ENCODE measurements at places on chromosomes 2 and 18.

GRCh38 chr18:59813942-59814341 lies 85.9 kb upstream of the PMAIP1 start:
- no peak for DNase-seq

DNA sequence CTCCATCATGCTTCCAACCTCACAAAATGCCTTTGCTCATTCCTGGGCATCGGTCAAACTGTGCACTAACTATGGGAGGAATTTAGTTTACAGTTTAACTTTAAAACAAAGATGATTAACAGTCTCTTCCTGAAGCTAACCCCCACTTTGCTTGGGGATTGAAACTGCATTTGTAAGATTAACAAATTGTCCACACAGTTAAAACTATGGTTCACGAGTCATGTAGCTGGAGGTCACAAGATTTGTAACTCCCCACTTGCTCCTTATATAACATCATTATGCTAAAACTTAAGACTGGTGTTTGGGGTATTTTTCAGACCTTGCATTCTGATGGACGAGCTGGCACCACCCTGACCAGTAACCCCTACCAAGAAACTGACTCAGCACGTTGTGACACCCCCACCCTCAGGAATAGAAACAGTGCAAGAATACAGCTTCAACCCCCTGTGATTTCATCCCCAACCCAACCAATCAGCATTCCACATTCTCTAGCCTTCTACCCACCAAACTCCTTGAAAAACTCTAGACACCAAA lies 252.3 kb downstream of the MBD5 start:
- DNase-seq, result no peak

GRCh38 chr2:178237488-178238153 lies 43.3 kb downstream of the OSBPL6 start:
- no peak for DNase-seq

- DNase-seq, result no peak
Measured at GRCh38 chr18:8882632-8883408, 177.5 kb downstream of the MTCL1 start.

GRCh38 chr2:227186751-227187150 lies 22.3 kb downstream of the COL4A3 start:
- no peak for DNase-seq

GRCh38 chr2:34011684-34012083 lies 412.6 kb upstream of the FAM98A start:
- no peak for DNase-seq

GRCh38 chr2:21891191-21891590 lies 767.4 kb downstream of the TDRD15 start:
- no peak for DNase-seq

DNA sequence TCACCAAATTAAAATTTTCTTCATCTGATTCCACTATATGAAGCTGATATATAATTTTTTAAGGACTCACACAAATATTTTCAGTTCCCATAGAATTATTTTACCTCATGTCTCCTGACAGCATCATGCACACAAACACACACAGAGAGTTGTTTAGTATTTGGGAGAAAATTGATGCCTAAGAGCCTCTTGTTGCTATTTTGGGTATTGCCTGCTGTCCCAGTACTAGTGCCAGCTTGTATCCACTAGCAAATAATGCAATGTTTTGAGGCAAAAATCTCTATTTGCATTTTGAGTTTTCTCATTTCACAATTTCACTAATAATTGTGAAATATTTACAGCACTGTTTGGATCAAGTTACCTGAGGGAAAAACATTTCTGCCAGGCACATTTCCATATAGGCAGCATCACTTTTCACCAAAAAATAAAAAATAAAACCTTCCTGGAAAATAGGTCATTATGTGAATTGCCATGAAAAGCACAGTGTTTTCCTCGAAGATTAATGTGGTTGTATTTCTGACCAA lies 328.2 kb downstream of the KCNJ3 start:
- no peak for DNase-seq

DNA sequence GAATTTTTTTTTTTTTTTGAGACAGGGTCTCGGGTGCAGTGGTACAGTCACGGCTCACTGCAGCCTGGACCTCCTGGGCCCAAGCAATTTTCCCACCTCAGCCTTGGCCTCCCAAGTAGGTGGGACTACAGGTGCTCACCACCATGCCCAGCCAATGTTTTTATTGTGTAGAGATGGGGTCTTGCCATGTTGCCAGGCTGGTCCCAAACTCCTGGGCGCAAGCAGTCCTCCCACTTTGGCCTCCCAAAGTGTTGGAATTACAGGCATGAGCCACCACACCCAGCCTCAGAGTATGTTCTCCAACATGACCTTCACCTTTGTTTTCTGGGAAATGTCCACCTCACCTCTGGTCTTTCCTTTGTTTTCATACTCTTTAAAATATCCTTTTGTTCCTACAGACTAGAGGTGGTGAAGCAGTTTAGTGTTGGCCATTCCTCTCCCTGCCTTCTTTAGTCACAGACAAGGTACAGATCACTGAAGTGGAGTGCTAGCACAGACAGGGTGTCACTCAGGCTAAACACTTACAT lies 19.5 kb upstream of the MOCOS start:
- DNase-seq, result no peak

- DNase-seq, result no peak
Measured at GRCh38 chr2:8193686-8194615, 487.9 kb upstream of the ID2 start.

DNA sequence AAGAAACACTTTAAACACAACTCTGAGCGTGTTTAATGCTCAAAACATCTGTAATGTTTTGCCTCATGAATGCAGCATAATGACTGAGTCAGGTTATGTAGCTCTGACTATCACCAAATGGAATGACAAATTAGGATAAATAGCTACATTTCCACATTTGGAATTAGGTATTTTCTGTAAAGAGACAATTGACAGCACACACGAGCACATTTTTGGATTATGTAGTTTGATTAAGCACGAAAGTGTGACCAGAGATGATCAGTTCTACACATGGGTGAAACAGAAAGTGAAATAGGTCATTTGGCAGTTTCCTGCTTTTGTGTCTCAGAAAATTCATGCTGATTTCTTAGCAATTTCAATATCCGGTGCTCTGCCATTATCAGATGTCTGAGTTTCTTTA lies 29.0 kb downstream of the LPIN1 start:
- DNase-seq, result no peak

DNA sequence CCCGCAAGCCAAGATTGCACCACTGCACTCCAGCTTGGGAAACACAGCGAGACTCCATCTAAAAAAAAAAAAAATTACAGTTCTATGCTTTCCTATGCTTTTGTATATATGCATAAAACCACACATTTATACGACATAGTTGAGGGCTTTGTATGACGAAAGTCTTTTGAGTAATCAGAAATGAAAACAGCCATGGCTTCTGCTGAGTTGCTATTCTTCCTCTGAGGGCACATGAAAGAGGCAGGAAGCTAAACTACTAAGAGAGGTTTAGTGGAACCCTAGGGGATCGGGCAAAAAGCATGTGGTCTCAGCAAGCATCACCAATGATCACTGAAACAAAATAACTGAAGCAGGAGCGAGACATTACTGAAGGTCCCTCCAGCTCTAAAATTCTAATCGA lies 99.6 kb downstream of the ZAP70 start:
- no peak for DNase-seq

GRCh38 chr2:34738691-34739090 lies 1139.6 kb upstream of the FAM98A start:
- no peak for DNase-seq

DNA sequence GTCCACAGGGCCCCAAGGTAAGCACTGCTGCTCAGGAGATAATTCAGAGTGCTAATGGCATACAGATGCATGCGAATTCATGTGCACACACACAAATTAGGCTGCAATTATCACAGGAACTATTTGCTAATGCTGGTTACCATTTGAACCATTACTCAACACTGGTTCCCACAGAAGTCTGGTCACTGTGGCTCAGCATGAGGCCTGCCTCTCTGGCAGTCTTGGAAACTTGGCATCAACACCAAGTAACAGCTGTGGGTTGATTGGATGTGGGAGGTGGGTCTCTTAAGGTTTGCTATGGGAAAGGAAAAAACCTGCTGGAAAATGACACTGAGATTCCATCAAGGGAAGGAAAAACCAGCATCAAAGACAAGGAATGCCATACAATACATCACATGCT lies 105.0 kb downstream of the CELF4 start:
- DNase-seq, result no peak

DNA sequence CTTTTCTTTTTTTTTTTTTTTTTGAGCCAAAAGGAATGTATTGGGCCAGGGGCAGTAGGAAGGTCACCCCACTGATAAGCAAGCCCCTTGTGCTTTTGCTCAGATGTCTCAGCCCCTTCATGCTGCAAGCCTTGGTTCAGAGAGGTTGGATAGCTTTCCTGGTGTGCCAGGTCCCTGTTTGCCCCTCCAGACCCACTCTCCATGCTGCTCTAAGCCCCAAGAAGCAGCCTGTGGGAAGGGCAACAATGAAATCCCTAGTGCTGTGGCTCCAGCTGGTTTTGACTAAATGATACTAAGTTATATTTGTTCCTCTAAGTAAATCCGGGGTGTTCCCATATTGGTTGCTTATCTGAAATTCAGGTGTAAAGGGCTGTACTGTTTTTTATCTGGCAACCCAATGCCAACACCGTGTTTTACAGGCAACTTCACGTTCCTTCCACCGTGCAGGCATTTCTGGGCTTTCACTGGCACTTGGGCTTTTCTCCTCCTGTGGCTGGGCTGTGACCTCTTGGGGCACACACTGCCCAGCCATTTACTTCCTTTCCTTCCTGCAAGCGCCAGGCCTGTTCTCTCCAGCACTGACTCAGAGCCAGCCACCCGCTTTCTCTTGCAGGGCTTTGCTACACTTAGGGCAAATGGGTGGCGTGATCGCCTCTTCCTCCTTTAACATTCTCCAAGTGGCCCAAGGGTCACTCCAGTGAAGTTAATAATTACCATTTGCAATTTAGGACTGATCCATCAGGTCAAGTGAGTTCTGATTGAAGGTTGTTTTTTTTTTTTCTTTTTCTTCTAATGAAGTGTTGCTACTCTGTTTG lies 21.6 kb downstream of the MERTK start:
- no peak for DNase-seq

GRCh38 chr2:153477636-153478288 lies 800 bp downstream of the RPRM start:
- no peak for DNase-seq

DNA sequence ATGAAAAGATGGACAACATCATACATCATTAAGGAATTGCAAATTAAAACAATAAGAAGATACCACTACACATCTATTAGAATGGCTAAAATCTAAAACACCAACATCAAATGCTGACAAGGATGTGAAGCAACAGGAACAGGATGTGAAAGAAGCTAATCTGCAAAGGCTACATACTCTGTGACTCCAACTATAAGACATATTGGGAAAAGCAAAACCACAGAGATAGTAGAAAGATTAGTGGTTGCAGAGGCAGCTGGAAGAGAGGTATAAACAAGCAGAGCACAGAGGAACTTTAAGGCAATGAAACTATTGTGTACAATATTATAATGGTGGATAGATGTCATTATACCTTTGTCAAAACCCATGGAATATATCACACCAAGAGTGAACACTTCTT lies 393.7 kb upstream of the RAB6C start:
- DNase-seq, result no peak

- DNase-seq, result no peak
Measured at GRCh38 chr18:68520406-68521075, 194.4 kb downstream of the TMX3 start.

DNA sequence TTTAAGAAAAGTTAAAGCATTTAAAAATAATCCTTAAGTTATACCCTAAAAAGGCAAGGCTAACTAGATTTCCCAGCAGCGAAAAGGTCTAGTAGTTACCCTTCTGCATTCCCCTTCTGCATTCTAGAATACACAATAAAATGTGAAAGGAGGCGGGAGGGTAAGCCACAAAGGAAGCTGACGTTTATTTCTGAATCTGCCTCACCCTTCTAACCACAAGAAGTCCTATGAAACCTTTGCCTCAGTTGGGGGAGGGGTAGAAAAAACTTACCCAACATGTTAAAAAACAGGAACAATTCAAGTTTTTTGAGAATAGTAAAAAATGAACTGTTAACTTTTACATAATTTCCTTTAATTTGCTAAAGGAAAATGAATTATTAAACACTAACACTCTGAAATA lies 11.3 kb downstream of the STK17B start:
- no peak for DNase-seq

DNA sequence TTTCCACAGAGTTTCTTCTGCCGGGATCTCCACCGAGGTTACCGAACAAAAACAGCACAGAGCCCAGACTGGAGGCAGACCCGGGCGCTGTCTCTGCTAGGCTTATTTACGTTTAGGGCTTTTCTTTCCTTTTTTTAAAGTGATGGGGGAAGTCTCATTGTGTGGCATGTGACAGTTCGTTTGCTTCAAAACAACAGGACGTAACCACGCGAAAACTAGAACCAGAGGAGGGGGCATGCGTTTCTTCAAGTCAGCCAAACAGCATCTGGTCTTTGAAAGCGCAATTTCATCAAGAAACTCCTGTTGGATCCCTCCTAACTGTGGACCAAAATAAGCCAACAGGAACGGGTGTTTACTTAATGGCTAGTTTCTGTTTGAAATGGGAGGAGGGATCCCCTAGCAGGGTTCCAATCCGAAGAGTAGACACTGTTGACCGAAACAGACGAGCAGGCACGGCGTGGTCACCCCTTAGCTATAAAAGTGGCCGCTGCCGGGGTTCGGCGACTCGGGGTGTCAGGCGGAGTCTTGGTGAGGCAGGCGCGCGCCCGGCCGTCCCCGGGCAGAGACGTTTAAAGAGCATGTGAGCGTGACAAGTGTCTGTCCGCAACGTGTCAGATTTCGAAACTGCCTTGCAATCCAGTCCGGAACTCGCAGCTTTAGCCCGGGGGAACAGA lies 997 bp upstream of the TGIF1 start:
- peak; percentile 56 for DNase-seq

- DNase-seq, result no peak
Measured at GRCh38 chr2:104904889-104905288, 51.0 kb downstream of the POU3F3 start.

DNA sequence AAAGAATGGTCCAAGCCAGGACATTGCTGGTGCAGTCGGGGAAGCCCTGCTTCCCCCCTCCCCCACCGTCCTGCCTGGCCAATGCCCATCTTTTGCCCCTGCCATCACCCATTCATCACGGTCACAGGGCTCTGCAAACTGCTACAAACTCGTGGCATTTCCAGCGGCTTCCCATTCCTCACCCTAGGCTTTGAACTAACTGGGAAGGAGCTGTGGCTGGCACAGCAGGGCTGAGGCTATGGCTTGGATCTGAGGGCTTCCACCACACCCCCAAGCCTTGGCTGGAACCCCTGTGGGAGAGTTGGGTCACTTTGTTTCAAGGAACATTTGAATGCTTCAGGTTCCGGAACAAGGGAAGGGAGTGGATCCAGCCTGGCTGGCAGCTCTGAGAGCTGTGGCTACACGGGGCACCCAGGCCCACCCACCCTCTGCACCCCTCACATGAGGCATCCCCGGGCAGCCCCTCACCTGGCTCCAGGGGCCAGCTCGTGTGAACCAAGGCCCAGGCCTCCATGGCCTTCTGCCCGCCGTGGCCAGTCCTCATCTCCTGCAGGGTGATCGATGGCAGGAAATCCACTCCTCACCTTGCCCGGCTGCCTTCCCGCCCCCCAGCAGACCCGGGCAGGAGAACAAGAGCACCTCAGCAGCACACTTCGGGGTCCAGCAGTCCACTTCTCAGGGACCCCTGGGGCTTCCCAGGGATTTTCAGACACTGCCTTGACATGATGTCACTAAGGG lies 58.8 kb upstream of the OTOS start:
- no peak for DNase-seq
